Stimulated activated CD4-positive, alpha-beta T cell treated with anti-CD3 and anti-CD28 coated beads, TNF-alpha, amount 100 ng/mL, for 4 hours (primary cell): ENCODE measurements at places on chromosomes 5 and 9.

GRCh38 chr5:128597156-128597555, 59.1 kb upstream of the FBN2 start:
- no peak for DNase-seq

GRCh38 chr5:33049298-33049697, 338.2 kb downstream of the NPR3 start:
- no peak for DNase-seq

- DNase-seq, result no peak
These were observed 365.5 kb upstream of the CDH18 start for GRCh38 chr5:20353499-20353898.

DNA sequence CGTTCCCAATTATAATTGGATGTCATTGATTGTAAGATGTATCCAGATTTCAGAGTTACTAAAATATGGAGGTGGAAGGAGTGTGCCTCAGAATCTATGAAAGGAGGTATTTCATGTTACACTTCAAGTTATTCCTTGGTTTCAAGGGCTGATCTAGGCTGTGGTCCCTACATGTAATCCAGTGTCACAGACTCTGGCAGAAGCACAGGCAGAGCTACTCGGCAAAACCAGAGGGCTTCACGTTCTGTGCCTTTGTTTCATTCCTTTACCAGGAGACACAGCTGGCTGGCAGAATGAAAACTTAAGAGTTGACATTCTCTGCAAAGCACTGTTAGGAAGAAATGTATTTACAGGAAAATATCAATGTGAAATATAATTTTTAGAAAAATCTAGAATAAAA, 99.6 kb downstream of the ANKH start:
- DNase-seq, result no peak

- no peak for DNase-seq
These were observed 7.6 kb downstream of the TTC16 start for GRCh38 chr9:127723444-127723843.

- DNase-seq, result no peak
These were observed 512.9 kb upstream of the KLF4 start for GRCh38 chr9:108002371-108002956.

DNA sequence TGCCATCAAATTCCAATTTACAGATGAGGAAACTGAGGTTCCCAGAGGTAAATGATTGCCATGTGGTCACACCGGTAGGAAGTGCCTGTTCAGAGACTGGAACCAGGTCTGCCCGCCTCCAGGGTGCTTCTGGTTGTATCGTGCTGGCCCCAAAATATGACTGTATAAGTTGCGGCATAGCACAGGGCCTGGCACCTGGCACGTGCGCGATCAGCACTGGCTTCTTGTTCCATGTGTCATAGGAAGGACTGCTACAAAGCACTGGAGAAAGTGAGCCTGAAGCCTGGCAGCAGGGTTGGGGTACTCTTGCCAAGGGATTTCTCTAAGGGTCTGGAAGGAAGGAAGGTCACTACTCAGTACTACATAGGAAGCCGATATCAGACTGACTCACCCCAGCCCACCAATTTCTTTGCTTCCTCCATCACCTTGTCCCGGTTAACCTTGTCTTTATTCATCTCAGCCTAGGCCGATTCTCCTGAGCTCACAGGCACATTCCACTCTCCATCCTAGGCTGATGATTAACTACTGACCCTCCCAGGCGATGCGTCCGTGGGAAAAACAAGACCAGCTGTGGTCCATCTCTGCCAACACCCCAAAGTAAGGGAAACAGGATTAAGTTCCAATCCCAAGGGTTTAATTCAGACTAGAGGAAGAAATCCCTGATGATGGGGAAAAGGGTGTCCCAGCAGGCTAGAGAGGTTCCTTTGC, 1.8 kb downstream of the HRH2 start:
- no peak for DNase-seq

DNA sequence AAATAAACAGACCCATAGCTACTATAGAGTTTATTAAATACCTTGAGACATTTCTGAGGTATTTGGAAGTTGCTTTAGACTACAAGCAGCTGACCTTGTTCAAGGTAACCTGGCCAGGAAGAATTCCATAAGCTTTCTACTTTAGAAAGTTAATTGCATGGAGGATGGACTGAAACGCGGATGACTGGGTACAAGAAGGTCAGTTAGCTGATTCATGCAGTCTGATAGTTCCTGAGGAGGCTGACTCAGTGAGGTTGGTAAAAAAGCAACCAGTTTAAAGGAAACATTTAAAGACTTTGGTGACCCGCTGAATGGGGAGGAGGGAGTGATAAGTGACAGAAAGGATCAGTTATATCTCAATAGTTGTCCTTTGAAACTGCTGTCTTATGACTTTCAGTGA, 670.1 kb upstream of the CDH9 start:
- no peak for DNase-seq

- no peak for DNase-seq
These were observed 59.9 kb upstream of the ARRDC3 start for GRCh38 chr5:91443023-91443422.

DNA sequence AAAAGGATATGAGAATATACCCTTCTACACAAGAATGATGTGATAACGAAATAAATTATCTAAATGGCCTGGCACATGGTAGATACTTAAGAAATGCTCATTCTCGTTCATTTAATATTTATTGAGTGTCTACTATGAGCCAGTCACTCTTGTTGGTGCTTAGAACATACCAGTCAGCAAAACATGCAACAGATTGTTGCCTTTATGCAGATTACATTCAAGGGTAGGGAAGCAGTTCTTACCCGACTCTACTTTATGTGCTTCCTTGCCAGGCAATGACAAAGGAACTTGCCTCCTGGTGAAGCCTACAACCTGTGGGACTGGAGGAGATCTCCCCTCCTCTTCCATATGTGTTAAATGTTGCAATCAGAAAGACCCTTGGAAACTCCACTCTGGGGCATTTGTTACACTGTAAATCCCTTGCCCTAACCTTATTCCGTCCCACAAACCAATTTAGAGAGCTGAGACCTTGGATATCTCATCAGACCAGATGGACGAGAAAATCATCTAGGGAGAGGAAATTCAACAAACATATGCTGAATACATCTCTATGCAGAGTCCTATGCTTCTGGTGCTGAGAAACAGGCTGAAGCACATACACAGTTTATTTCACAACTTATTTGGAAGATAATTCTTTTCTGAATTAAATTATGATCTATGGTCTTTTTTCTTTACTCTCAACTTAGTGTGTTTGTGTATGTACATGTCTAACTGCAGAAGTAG, 128.1 kb upstream of the TRIM32 start:
- no peak for DNase-seq

- DNase-seq, result no peak
These were observed 4.2 kb downstream of the ASS1 start for GRCh38 chr9:130448771-130449603.

GRCh38 chr5:152124409-152125041, 199.9 kb upstream of the GLRA1 start:
- no peak for DNase-seq
